ENCODE measurements at places on chromosomes 7 and 10.

DNA sequence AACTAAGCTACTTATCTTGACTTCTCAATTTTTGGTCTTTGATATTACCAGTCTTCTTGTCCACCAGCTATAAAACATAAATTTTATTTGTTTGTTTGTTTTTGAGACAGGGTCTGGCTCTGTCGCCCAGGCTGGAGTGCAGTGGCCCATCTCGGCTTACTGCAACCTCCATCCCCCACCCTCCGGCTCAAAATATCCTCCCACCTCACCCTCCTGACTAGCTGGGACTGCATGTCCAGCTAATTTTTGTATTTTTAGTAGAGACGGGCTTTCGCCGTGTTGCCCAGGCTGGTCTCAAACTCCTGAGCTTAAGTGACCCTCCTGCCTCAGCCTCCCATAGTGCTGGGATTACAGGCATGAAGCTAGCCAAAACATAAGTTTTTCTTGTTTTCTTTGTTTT is 7.5 kb downstream of the MARCHF5 start:
- H3K27ac ChIP-seq = no peak overlapping the region
- H3K4me1 ChIP-seq = peaks cover 15% of the 10 kb centered on the region
- DNase-seq = no peak

DNA sequence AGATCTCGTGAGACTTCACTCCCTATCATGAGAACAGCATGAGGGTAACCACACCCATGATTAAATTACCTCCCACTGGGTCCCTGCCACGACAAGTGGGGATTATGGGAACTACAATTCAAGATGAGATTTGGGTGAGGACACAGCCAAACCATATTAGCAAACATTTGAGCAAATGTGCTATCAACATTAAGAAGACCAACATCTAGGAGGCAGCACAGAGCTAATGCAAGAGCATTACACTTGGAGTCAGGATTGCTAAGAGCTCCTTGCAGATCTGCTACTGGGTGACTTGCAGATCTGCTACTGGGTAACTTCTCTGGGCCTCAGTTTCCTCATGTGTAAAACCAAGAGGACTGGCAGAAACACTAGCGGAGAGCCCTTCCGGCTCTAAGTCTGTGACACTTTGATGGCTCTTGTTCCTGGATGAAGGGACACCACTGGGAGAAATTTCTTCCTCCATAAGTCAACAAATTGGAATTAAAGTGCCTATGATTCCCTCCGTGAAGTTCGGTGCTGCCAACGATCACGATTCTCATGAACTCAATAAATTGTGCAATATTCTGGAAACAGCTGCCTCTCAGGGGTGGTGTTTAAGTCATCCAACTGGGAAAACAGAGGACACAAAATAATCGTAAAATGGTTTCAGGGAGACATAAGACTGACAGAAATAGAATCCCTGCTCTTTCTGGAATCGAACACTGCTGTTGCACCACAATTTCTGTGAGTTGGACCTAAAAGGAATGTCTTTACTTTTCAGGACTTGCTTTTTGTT is 115.8 kb upstream of the ITGB1 start:
- H3K27me3 ChIP-seq = no peaks in the 10 kb centered on the region
- H3K4me3 ChIP-seq = no peak overlapping the region
- H3K27ac ChIP-seq = no peak overlapping the region
- H3K4me1 ChIP-seq = peaks cover 5% of the 10 kb centered on the region

DNA sequence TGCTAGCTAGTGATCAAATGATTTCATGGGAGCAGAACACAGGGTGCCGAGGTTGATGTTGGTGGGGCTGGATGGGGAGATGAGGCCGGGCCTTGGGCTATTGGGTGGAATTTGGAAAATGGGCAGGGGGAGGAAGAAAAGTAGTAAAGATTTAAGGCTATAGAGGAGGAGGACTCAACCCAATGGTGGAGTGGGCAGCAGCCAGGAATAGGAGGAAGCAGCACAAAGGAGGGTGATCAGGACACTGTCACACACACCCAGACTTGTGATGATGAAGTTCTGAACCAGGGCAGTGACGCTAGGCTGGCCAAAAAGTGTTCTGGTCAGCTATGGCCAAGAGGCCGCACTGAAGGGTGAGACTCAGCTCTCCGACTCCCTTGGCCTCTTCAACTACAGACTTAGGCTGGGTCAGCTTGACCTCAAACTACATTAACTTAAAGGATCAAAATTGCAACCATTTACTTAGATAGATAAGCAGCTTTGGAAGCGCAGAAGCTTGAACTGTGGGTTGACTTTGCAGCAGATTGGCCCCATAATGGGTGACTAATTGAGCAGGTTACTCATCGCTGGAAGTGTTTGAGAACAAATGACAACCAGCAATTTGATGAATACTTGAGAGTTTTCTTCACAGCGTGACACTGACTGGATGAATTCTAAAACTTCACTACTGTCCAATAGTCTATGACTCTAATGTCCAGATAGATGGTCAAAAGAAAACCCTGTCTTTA is 29.4 kb upstream of the GPR26 start:
- DNase-seq = no peak
- no peaks in the 10 kb centered on the region for H3K4me1 ChIP-seq
- H3K27me3 ChIP-seq = peaks cover 43% of the 10 kb centered on the region
- no peak overlapping the region for H3K27ac ChIP-seq

- no peaks in the 10 kb centered on the region for H3K4me1 ChIP-seq
- no peak overlapping the region for H3K4me3 ChIP-seq
- no peaks in the 10 kb centered on the region for H3K36me3 ChIP-seq
- H3K27ac ChIP-seq = no peak overlapping the region
Measured at GRCh38 chr7:101258243-101258731, 13.4 kb upstream of the FIS1 start.

DNA sequence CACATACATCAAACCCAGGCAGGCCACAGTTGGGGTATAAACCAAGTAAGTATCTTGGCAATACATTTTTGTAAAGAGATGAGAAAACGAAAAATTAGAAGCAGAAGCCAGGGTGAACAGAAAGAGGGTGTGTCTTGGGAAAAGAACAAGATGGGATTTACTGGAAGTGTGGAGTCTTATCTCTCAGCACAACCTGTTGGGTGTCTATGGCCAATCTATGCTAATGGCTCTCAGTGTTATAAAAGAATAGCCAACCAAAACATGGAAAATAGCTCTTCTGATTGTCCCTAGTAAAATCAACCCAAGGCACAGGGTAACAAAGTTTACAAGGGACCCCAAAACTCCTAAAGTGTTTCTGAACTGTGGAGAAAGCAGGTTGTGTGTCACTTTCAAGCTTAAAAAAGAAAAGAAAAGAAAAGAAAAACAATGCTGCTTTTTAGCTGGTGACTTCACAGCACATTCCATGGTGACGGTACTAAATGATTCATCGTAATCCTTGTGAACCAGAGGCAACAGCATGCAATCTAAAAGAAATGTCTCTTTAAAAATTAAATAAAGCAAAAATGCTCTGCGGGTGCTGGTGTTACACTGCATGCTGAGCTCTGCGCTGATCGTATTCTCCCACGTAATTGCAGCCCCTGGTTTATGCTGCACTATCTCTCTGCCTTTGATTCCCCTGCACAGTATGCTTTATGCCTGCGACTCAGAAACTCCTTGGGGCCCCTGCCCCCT is 100.8 kb downstream of the C10orf90 start:
- no peaks in the 10 kb centered on the region for H3K36me3 ChIP-seq
- peaks cover 6% of the 10 kb centered on the region for H3K4me1 ChIP-seq
- no peak for DNase-seq
- peaks cover 46% of the 10 kb centered on the region for H3K27me3 ChIP-seq
- H3K4me3 ChIP-seq = no peak overlapping the region

DNA sequence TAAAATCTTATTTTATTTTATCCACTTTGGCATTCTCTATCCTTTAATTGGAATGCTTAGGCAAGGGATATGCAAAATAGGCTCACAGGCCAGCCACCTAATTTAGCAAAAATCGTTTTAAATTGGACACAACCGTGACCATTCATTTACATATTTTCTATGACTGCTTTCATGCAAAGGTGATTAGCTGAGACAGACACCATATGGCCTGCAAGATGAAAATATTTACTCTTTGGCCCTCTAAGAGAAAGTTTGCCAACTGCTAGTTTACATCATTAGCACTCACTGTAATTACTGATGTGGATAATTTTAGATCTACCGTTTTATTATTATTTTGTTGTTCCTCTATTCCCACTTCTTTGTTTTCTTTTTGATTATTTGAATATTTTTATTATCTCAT is 375.5 kb upstream of the LRRTM3 start:
- no peaks in the 10 kb centered on the region for H3K36me3 ChIP-seq
- DNase-seq = no peak
- H3K27ac ChIP-seq = no peak overlapping the region
- H3K4me3 ChIP-seq = no peak overlapping the region
- H3K27me3 ChIP-seq = no peaks in the 10 kb centered on the region

DNA sequence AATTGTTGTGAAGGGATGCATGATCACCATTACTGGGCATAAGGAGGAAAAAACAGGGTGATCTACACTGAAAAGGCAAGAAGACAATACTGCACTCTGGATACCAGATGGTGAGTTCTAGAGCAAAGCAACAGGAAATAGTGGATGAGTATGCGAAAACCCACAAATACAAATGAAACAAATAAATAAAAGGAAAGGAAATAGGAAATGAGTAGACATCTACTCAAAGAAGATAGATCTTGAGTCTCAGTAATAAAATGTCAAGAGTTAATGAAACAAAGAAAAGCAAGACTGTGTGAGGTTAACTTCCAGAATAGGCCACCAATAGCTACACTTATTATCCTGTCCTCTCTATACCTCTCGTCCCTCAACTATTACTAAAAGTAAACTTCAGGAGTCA is 11.7 kb downstream of the ORC5 start:
- no peaks in the 10 kb centered on the region for H3K27me3 ChIP-seq
- peaks cover 47% of the 10 kb centered on the region for H3K36me3 ChIP-seq
- DNase-seq = no peak
- no peak overlapping the region for H3K27ac ChIP-seq
- H3K4me3 ChIP-seq = no peak overlapping the region
- H3K4me1 ChIP-seq = no peaks in the 10 kb centered on the region

GRCh38 chr7:80635533-80635932 is 2.9 kb upstream of the CD36 start:
- peaks cover 2% of the 10 kb centered on the region for H3K4me1 ChIP-seq
- DNase-seq = no peak
- H3K27ac ChIP-seq = no peak overlapping the region
- H3K27me3 ChIP-seq = no peaks in the 10 kb centered on the region
- H3K4me3 ChIP-seq = no peak overlapping the region
- no peaks in the 10 kb centered on the region for H3K36me3 ChIP-seq

DNA sequence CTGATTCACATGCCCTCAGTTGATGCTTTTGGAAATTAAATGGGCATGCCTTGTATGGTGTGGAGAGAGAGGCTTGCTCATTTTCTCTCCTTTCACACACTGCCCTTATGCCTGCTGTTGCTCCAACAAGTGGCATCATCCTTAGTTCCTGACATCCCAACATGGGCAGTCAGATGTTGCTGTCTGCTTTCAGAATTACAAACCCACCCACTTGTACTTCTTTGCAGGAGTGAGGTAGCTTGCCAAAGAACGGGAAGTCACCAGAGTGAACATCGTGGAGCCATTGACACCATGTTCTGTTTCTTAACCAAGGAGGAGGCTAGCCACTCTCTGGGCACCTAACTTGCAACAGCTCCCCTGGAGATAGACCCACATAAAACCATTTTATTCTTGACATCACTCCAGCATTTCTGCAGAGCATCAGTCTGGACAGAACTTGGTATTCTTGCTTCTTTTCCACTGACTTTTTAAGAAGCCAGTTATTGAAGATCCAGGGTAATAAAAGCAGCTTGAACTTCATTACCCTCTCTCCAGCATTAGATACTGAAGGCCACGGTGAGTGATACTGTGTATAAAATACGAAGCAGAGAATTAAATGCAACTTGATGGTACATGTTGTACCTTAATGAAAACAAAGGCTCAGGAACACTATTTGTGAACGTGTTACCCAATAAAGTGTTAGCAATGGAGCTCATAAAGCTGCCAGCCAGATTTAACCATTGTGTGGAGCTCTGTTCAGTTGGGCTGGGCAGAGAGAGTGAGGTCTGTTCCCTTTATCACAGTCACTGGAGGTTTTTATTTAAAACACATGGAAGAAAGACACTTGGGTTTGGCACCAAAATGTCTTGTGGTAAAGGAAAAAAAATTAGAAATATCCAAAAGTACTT is 195.8 kb upstream of the HABP2 start:
- H3K36me3 ChIP-seq = no peaks in the 10 kb centered on the region
- H3K27me3 ChIP-seq = peaks cover 40% of the 10 kb centered on the region
- no peak for DNase-seq
- H3K4me3 ChIP-seq = no peak overlapping the region
- peaks cover 2% of the 10 kb centered on the region for H3K4me1 ChIP-seq

DNA sequence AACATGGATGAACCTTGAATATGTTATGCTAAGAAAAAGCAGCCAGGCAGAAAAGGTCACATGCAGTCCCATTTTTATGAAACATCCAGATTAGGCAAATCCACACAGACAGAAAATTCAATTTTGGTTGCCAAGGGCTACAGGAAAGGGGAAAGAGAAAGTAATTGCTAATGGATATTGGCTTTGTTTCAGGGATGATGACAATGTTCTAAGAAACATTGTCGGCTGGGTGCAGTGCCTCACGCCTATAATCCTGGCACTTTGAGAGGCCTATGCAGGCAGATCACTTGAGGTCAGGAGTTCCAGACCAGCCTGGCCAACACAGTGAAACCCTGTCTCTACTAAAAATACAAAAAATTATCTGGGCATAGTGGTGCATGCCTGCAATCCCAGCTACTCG is 23.0 kb downstream of the ZNF33B start:
- no peak for DNase-seq
- no peak overlapping the region for H3K27ac ChIP-seq
- H3K36me3 ChIP-seq = peaks cover 55% of the 10 kb centered on the region
- no peak overlapping the region for H3K4me3 ChIP-seq
- no peaks in the 10 kb centered on the region for H3K27me3 ChIP-seq

GRCh38 chr10:89664203-89664602 is 19.2 kb upstream of the PANK1 start:
- H3K27ac ChIP-seq = no peak overlapping the region
- peaks cover 2% of the 10 kb centered on the region for H3K27me3 ChIP-seq
- no peaks in the 10 kb centered on the region for H3K4me1 ChIP-seq
- no peak for DNase-seq
- H3K36me3 ChIP-seq = no peaks in the 10 kb centered on the region

- H3K4me3 ChIP-seq = no peak overlapping the region
- no peak overlapping the region for H3K27ac ChIP-seq
- no peaks in the 10 kb centered on the region for H3K36me3 ChIP-seq
Measured at GRCh38 chr7:115356139-115356746, 434.3 kb downstream of the MDFIC start.

Measured in progenitor cell of endocrine pancreas (in vitro differentiated cells).